Suprapubic skin (tissue), 4 donors: ENCODE measurements at places on chromosomes 5 and 9. TPM values are rescaled to one million over a fixed set of nuclear protein-coding genes. Genes with fewer than 3 reads are reported as not detected.

DNA sequence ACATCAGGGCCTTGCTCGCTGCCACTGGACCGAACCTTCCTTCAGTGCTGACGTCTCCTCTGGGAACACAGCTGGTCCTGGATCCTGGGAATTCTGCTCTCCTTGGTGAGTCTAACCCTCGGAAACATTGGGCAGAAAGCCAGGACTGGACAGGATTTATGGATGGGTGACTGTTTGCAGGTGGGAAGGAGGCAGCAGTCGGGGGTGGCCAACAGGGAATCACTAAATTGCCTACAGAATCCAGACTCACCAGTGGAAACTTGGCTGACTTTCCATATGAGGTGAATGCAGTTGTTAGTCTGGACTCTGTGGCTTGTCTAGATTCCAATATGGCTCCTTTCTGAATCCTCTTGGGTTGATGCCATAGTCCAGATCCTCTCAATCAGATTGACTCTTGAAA, 203.1 kb downstream of the SAXO1 start:
- DNase-seq, result no peak

GRCh38 chr5:89303033-89303480, 420.1 kb upstream of the MEF2C start:
- DNase-seq, result no peak

GRCh38 chr5:113122053-113122452, 145.5 kb downstream of the DCP2 start:
- DNase-seq, result no peak

DNA sequence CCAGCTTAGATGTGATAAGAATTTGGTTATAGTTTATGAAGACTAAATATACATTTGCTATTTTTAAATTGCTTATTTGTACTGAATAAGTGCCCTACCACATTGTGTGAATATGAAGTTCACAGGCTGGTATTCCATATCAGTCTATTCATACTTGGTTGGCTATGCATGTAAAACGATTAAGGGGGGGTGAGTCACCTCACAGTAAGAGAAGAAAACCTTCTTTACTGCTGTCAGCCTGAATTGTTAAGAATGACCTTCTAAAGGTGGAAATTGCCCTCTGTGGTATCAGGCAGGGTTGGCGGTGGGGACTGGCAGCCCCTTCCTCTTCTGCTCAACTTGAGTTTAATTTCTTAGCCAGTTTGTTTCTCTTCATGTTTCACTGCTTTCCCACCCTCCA, 127.0 kb upstream of the RPS23 start:
- no peak for DNase-seq

GRCh38 chr9:113588242-113588810, 124.8 kb downstream of the RGS3 start:
- no peak for DNase-seq

GRCh38 chr5:61683148-61683547, 351.1 kb downstream of the ZSWIM6 start:
- no peak for DNase-seq

DNA sequence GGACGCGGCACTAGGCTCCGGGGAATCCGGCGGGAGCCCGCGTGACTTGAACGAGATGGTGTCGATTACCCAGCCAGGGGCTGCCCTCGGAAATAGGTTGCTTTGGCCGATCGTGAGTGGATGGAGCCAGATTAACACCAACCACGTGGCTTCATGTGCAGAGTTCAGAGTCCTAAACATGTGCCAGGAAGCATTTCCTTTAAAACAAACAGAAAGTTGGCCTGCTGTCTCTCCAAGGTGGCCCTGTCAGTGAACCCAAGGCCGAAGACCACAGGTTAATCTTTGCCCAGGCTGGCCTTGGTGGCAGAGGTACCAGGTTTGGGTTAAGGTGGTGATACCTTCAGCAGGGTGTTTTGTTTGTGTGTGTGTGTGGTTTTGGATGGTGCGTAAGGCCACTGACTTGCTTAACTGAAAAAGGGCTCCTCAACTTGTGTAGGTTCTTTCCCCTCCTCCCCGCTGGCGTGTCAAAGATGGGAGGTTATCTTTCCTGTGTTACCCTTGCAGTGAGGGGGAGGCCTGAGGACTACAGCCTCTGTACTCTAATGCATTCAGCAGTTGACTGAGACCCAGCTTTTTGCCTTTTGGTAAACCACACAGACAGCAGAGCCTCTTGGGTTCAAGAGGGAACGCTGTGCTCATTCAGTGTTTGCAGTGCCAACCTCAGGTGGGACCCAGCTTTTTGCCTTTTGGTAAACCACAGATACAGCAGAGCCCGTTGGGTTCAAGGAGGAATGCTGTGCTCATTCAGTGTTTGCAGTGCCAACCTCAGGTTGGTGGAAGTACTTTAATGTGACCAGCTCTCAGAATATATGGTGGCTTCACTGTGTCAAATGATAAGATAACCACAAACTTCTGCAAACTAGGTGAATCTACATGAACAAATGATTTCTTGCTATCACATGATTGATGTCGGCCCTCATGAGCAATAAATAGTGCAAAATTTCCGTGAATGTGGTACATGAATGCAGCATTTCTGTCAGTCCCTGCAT, 1.4 kb downstream of the IQGAP2 start:
- no peak for DNase-seq

DNA sequence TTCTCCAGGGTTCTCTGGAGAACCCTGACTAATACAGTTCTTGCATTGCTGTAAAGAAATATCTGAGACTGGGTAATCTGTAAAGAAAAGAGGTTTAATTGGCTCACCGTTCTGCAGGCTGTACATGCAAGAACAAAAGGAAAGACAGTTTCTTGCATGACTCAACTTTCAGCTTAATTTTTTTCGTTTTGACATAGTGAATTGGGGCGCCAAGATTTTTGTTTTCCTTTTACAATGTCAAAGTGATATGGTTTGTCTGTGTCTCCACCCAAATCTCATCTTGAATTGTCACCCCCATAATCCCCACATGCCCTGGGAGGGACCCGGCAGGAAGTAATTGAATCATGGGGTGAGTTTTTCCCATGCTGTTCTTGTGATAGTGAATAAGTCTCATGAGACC, 11.8 kb upstream of the CRHBP start:
- DNase-seq, result no peak

- DNase-seq, result peak; percentile 70
Observed at GRCh38 chr5:178476531-178476930, 113.7 kb downstream of the COL23A1 start.

- DNase-seq, result no peak
Observed at GRCh38 chr9:84212246-84212645, 128.3 kb downstream of the SLC28A3 start.

DNA sequence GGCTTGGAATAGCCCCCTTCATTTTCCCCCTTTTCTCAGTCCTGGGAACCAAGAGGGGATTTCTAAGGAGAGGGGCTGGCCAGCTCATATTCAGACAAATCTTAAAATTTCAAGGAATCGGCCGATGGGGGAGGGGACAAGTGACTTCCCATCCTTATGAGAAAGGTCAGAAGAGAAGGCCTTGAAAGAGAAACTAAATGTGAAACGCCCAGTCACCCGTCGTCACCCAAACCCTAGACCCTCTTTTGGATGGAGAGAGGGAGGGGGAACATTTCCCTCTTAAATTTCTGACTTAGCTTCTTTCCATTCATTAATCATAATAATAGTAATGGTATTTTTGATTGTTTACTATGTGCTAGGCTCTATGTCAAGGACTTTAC, 850 bp upstream of the CCL19 start:
- no peak for DNase-seq

DNA sequence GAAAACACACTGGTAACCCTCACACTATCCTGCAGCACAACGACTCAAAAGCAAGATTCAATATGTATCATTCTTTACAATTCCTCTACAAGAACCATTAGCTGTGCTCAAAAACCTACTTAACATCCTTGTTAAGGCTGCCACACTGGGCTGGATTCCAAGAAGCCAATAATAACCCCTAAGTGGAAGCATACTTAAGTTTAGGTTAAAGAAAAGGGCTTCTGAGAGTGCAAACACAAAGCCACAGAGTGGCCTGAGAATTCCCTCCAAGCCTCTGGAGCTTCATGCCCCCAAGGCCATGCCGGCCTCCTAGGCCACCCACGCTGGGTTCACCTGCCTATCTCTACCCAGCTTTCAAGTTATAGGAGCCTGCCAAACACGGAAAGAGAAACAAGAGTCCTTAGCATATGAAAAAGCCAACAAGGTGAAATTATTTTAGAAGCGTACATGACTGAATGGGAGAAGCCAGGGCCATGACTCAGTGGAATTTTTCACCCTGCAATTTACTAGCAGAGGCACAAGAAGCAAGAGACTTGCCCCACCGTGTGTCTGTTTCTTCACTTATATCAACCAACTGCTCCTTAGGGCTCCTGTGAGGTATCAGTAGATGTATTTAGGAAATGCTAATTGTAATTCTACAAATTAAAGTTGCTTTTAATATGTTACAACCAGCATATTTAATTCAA, 293.0 kb downstream of the SPOCK1 start:
- DNase-seq, result no peak

DNA sequence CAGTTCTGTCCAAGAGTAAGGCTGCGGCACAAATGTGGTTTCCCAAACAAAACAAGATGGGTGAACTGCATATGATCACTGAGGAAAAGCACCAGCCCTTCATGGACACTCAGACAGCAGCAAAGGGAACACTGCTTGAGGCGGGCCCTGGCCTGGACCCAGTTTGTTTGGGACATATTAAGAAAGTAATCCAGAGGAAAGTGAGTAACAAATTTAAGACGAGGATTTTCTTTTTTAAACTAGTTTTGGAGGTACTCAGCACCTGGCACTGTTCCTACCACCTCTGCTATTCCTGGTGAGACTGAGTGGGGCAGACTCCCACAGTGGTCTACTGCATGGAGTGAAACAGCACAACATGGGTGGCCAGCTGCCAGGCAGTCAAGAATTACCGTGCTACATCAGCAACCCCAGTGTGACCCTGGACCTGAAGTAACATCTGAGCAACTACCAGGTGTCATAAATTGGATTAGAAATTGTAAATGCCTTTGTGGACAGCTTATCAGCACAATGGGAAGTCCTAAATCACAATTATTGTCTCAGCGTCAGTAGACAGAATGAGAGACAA, 28.5 kb downstream of the P4HA2 start:
- no peak for DNase-seq

GRCh38 chr9:126947529-126947928, 32.9 kb downstream of the RALGPS1 start:
- no peak for DNase-seq

- DNase-seq, result no peak
Observed at GRCh38 chr9:114738581-114739316, 56.8 kb upstream of the TEX48 start.

DNA sequence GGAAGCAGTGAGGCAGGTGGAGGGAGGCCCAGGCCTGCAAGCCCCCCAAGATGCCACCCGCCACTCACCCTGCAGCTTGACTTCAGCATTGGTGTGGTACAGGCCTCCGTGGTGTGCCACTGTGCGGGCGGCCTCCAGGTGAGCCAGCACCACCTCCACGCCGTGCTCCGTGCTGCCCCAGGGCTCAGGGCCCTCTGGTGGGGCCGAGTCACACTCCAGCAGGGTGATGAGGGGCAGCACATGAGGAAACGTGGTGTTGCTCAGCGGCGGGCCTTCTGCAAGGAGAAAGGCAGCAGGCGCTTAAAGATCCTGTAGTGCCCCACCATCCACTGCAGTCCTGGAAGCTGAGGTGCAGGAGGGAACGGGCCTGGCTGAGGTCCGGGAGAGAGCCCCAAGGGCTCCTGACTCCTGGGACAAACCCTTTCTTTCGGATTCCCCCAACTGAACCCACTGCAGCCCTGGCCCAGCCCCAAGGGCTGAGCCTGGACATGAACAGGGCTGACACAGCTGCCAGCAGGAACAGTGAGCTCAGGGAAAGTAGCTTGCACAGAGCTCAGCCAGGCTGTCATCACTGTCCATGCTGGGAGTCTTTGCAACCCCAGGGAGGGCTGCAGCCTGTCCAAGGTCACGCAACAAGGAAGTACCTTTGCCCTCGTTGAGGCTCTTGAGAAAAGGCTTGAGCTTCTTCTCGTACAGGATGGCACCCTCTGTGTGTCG, 4.7 kb upstream of the TOR2A start:
- DNase-seq, result no peak

DNA sequence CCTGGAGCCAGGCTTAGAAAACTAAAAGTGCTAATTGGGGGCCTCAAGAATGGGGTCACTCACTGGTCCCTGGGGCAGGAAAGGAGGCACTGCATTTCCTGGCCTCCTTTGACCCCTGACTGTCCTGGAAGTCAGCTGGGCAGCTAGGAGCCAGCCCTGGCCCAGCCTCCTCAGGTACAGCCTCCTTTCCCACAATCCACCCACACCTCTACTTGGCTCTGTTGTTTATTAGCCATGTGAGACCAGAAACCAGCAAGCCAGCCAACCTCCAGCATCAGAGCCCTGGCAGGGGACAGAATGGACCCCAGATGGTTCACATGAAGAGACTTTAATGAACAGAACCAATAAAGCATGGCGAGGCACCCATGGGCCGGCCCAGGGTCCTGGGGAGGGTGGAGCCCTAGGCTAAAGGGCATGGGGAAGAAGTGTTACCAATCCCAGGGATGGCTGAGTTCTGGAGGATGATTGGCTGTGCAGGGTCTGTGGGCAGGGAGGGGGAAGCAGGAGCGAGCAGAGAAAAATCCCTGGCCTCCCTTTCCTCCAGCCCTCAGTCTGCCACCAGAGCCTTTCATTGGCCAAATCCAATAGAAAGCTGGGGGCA, 55.3 kb upstream of the ANGPTL2 start:
- DNase-seq, result peak; percentile 53

DNA sequence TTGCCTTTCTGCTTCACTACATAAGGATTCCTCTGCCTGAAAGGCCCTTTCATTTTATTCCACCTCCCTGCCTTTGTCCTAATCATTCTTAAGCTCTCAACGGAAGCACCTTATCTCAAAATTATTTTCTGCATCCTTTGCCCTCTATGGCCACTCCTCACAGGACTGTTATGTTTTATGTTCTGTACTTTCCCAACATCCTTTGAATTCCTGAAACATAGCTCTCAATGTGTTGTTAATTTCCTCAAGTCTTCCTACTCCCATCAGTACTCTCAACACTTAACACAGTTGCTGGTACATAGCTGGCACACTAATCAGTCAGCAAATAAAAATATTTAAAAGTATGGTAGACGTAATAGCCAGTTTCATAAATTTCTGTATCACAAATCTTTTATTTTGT, 193.0 kb downstream of the RFX3 start:
- no peak for DNase-seq

- no peak for DNase-seq
Observed at GRCh38 chr5:138716456-138716924, 36.7 kb upstream of the CTNNA1 start.

GRCh38 chr9:98603821-98604383, 104.8 kb downstream of the GABBR2 start:
- DNase-seq, result no peak

The FAM169A gene
- total RNA-seq, result 0.72 TPM

The PAPPA gene
- 1.1 TPM for total RNA-seq

The PTPN3 gene
- total RNA-seq, result 64.0 TPM

The CATSPER3 gene
- 0.34 TPM for total RNA-seq

The MAMDC4 gene
- 1.3 TPM for total RNA-seq

The TMEM232 gene
- total RNA-seq, result 1.9 TPM

The SOWAHA gene
- total RNA-seq, result 0.23 TPM

The NIM1K gene
- 3.0 TPM for total RNA-seq

The SLC28A3 gene
- 11.2 TPM for total RNA-seq

The EHMT1 gene
- total RNA-seq, result 96.1 TPM

The TRPM6 gene
- 1.3 TPM for total RNA-seq

The PCDHA2 gene
- total RNA-seq, result not detected
